ENCODE measurements at places on chromosomes 6 and 20.

DNA sequence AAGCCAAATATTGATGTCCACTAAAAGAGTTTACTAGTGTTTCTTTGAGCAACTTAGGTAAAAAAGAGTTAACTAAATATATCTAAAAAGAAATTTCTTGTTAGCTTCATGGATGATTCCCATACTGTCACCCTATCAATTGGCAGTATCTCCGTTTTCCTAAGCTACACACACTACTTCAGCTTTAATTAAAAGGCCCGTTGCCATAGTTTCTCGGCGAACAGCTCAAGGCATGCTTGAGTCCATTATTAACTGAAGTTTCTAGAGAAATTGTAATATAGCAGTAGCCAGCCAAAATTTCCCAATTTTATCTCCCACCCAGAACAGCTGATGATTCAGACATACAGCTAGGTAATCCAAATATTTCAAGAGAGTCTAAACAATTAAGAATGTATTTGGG is 20.0 kb upstream of the BEND6 start:
- no peak for DNase-seq

- no peak for DNase-seq
These were observed 369.0 kb downstream of the TENT5A start for GRCh38 chr6:81383472-81383871.

- no peak for DNase-seq
These were observed 295.8 kb downstream of the TBC1D7 start for GRCh38 chr6:13032566-13032965.

- DNase-seq: no peak
These were observed 70.5 kb upstream of the HMGN3 start for GRCh38 chr6:79305020-79305419.

GRCh38 chr20:4043796-4044195 is 28.4 kb upstream of the RNF24 start:
- no peak for DNase-seq

GRCh38 chr6:151719070-151719469 is 88.4 kb upstream of the ESR1 start:
- no peak for DNase-seq

- DNase-seq: no peak
These were observed 769 bp upstream of the TRPC4AP start for GRCh38 chr20:35093267-35093884.

DNA sequence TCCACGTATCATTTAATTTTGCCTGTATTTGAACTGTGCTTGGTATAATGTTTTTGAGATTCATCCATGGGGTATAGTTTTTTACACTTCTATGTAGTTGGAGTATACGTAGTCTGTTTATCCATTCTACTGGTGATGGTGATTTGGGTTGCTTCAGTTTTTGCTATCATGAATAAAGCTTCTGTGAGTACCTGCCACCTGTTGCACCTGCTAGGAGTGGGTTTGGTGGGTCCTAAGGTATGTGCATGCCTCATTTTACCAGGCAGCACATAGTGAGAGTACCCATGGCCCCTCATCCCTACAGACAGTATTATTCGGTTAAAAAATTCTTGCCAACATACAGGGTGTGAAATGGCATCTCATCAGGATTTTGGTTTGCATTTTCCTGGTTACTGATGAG is 92.9 kb downstream of the DNAH8 start:
- no peak for DNase-seq

DNA sequence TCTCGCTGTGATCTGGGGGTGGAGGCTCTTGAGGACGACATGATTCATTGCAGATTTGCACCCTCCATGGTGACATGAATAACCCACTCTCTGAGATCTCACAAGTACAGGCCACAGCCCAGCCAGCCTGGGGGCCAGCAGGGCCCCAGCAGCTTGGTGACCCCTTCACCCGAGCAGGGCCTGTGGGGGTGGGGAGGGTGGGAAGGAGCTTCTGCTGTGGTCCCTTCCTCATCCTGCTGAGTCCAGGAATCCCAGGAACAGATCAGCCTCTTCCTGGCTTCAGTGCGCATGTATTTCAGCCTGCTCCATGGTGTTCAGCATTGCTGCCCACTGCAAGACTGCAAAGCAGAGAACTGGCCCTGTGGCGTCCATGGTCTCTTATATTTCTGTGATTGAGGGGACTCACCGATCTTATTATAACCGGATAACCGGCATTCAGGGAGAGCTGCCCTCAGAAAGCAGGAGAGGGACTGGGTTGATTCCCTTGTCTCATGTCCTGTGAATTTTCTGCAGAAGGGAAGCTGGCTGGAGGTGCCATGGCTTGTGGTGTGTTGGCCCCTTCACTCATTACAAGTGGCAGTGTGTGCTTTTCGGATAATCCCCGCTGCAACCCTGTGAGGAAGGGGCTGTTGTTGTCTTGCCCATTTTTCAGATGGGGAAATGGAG is 118.8 kb upstream of the FRMD1 start:
- DNase-seq: no peak

DNA sequence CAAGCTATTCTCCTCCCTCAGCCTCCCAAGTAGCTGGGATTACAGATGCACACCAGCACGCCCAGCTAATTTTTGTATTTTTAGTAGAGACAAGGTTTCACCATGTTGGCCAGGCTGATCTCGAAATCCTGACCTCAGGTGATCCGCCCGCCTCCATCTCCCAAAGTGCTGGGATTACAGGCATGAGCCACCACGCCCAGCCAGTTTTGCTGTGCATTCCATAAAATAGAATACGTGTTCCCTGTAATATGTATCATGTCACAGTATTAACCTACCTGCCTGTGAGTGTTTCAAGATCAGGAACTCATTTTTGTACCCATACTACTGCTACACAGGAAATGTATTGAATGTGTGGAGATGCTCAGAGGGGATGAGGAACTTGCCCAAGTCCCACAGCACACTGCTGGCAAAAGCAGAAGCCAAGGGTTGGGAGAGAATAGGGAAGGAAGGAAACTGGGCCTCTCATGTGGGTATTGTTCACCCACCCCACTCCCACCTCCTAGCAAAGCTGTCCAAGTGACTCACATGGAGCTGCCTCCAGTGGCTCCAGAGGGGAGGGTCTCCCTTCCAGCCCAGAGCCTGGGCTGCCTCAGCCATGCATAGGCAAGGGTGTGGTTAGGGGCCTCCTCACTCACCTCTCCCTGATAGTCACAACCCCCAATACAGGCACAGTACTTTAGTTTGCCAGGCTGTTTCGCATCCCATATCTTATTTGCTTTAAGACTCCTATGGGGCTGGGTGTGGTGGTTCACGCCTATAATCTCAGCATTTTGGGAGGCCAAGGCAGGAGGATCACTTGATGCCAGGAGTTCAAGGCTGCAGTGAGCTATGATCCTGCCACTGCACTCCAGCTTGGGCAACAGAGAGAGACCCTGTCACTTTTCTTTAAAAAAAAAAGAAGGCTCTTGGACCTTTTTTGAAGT is 9.4 kb downstream of the HM13 start:
- no peak for DNase-seq

- DNase-seq: no peak
These were observed 49.8 kb upstream of the VGLL2 start for GRCh38 chr6:117215353-117216090.
